Activated T-cell treated with anti-CD3 and anti-CD28 coated beads, Interleukin-2, amount 50 U/mL, for 72 hours (primary cell): ENCODE measurements at places on chromosomes 4 and X. TPM values are rescaled to one million over a fixed set of nuclear protein-coding genes. Genes with fewer than 3 reads are reported as not detected.

GRCh38 chrX:103792916-103793544 is 16.4 kb downstream of the PLP1 start:
- H3K27ac ChIP-seq: no peak overlapping the region
- DNase-seq: no peak
- no peak overlapping the region for H3K4me3 ChIP-seq
- H3K36me3 ChIP-seq: no peaks in the 10 kb centered on the region

DNA sequence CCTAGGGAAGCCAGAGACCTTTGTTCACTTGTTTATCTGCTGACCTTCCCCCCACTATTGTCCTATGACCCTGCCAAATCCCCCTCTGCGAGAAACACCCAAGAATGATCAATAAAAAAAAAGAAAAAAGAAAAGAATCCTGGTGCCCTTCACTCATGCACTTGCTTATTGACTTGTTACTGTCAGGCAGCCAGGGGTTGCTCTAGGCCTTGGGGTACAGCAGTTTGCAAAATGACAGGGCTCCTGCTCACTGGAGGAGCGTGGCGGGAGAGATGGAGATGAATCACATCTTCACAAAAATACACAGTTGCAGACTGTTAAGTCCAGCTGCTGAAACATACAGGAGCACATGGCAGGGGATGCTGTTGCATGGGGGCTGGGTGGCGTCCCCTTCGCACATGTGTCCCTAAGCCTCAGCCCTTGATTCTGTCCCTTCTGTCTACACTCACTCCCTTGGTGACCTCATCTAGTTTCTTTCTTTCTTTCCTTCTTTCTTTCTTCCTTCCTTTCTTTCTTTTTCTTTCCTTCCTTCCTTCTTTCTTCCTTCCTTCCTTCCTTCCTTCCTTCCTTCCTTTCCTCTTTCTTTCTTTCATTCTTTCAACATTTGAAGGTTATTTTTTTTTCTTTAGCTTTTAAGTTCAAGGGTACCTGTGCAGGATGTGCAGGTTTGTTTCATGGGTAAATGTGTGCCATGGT is 16.9 kb upstream of the TMEM271 start:
- H3K4me3 ChIP-seq: no peak overlapping the region
- H3K4me1 ChIP-seq: no peaks in the 10 kb centered on the region
- H3K27ac ChIP-seq: no peak overlapping the region
- peaks cover 4% of the 10 kb centered on the region for H3K36me3 ChIP-seq

- peaks cover 16% of the 10 kb centered on the region for H3K27me3 ChIP-seq
- H3K36me3 ChIP-seq: no peaks in the 10 kb centered on the region
- no peaks in the 10 kb centered on the region for H3K4me1 ChIP-seq
- no peak for DNase-seq
- H3K27ac ChIP-seq: no peak overlapping the region
These were observed 53.4 kb upstream of the ZCCHC13 start for GRCh38 chrX:74250574-74250973.

GRCh38 chrX:18873189-18873791 is 110.6 kb downstream of the PHKA2 start:
- no peak for DNase-seq
- H3K4me1 ChIP-seq: peaks cover 10% of the 10 kb centered on the region
- no peaks in the 10 kb centered on the region for H3K36me3 ChIP-seq
- peak overlapping the region; percentile 40 for H3K4me3 ChIP-seq

GRCh38 chrX:10404436-10404835 is 215.9 kb downstream of the MID1 start:
- H3K36me3 ChIP-seq: peaks cover 1% of the 10 kb centered on the region
- DNase-seq: no peak
- no peak overlapping the region for H3K4me3 ChIP-seq
- no peaks in the 10 kb centered on the region for H3K27me3 ChIP-seq
- no peak overlapping the region for H3K27ac ChIP-seq

DNA sequence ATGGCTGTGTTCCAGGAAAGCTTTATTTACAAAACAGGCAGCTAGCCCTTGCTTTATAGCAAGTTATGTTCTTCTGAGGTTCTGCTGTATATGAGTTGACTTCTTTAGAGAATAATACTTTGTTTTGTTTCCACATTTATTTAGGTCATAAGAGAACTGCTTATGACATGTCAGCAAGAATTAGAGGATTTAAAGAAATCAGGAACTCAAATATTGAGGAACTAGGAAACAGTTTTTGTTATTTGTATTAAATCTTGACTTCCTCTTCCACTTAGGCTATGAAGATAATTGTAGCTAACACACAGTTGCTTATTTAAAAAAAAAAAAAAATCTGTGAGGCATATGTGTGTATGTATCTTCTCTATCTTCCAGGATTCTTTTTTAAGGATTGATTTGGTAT is 14.3 kb downstream of the ZRSR2 start:
- H3K27ac ChIP-seq: peak overlapping the region; percentile 81
- DNase-seq: no peak
- H3K4me3 ChIP-seq: no peak overlapping the region
- no peaks in the 10 kb centered on the region for H3K36me3 ChIP-seq

GRCh38 chr4:36772154-36772516 is 472.4 kb upstream of the NWD2 start:
- no peaks in the 10 kb centered on the region for H3K27me3 ChIP-seq
- peaks cover 8% of the 10 kb centered on the region for H3K4me1 ChIP-seq
- peak overlapping the region; percentile 2 for H3K4me3 ChIP-seq
- no peaks in the 10 kb centered on the region for H3K36me3 ChIP-seq
- H3K27ac ChIP-seq: peak overlapping the region; percentile 10

DNA sequence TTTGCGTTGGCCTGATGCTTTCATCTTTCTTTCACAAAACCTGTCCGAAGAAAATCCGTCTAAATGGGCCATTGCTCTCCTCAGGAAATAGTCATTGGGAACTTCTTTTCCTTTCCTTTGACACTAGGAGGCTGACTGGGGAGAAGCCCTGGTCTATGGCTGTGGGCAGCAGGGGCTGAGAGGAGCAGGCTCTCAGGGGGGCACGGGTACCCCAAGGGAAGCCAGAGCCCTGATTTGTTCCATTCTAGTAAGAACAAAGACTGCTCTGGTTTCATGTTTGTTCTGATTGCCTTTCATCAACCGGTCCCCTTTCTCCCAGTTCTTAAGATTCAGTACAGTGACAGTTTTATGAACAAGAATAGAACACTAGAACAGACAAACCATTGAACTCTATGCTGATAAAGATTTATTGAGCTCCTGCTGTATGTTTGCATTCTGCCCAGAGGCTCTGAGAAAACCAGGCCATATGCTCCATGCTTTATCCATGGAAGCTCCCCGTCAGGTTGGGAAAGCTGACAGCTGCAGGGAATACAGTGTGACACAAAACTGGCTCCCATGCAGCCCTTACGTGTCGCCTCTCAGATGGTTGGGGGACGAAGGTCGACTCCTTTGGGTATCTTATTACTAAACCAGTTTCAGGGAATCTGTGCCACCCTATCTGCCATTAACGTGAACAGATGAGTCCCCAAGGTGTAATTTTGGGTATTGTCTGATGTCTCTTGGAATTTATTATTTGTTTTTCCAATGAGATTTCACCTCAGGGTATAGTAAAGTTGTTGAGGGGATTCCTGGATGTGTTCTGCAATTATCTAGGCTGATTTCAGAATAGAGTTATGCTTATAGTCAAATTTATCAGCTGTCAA is 72.4 kb upstream of the MSANTD1 start:
- no peak overlapping the region for H3K27ac ChIP-seq
- H3K4me3 ChIP-seq: no peak overlapping the region
- DNase-seq: no peak

DNA sequence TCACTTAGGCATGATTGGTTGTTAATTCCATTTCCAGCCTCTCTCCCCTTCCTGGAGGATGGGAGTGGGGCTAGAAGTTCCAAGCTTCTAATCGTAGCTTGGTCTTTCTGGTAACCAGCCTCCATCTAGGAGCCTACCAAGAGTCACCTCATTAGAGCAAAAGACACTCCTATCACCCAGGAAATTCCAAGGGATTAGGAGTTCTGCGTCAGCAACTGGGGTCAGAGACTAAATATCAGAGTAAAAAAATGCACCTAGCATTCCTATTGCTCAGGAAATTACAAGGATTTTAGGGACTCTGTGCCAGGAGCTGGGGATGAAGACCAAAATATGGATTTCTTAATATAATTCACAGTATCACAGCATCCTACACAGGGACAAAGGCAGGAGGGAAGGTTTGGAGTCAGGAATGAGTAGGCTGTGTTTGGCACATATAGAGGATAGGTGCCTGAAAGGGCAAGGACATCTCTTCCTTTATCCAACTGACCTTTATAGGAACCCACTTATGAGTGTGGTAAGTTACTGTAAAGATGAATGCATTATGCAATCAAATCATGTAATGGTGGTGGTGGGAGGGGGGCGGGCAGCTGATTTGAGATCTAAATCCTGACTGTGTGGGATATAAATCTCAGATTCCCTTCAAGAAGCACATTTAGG is 30.5 kb upstream of the LIMCH1 start:
- no peaks in the 10 kb centered on the region for H3K27me3 ChIP-seq
- DNase-seq: no peak
- H3K4me3 ChIP-seq: no peak overlapping the region
- no peak overlapping the region for H3K27ac ChIP-seq

GRCh38 chr4:48064349-48064748 is 47.8 kb downstream of the NIPAL1 start:
- H3K4me3 ChIP-seq: no peak overlapping the region
- H3K27me3 ChIP-seq: no peaks in the 10 kb centered on the region
- peak; percentile 50 for DNase-seq
- H3K4me1 ChIP-seq: peaks cover 46% of the 10 kb centered on the region

DNA sequence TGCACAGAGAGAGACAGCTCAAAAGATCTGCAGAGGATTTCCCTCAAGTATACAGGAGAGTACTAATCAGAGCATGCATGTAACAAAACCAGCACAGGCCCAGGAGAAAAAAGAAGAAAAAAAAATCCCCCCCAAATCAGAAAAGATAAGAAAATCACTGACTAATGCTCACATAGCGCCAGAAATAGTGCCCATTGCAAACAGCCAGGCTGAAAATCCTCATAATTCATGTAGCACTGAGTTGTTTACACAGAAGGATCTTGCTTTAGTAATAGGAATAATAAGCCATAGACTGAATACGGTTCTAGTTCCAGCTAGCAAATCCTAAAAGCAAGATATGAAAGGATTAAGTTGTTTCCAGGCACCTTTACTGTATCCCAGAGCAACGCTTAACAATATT is 51.8 kb upstream of the MAGEC2 start:
- no peaks in the 10 kb centered on the region for H3K36me3 ChIP-seq
- H3K27ac ChIP-seq: no peak overlapping the region
- DNase-seq: no peak
- H3K4me1 ChIP-seq: no peaks in the 10 kb centered on the region
- H3K4me3 ChIP-seq: no peak overlapping the region
- no peaks in the 10 kb centered on the region for H3K27me3 ChIP-seq

DNA sequence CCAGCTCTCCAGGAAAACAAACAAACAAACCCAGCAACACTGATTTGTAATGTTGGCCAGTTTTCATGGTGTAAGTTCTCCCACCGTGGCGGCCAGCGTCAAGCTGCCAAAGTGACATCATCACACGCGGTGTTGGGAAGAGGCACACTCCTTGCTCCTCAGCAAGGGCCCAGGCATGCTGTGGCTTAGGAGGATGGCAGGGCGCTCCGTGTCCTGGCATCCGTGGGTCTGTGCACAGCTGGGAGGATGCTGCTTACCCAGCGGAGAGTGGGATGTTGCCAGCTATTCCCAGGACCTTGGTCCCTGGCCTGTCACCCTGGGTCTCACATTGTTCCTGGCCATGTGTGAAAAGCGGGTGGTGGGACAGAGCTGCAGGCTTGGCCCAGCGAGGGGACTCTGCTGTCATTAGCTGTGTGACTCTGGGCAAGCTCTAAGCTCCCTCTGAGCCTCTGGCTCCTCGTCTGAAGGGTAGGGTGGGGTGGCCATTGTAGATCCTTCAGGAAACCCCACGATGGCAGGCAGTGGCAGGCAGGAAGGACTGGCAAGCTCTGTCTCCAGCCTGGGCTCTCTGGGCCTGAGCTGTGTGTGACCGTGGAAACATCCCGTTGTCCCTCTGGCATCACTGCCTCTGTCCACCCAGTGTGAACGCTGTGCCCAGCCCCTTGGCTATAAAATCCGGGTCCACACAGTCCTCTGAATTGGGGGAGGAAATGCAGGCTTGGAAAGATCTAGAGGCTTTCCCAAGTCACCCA is 10.8 kb downstream of the PSAPL1 start:
- no peaks in the 10 kb centered on the region for H3K36me3 ChIP-seq
- DNase-seq: no peak
- H3K4me1 ChIP-seq: no peaks in the 10 kb centered on the region
- no peaks in the 10 kb centered on the region for H3K27me3 ChIP-seq
- no peak overlapping the region for H3K4me3 ChIP-seq
- no peak overlapping the region for H3K27ac ChIP-seq

DNA sequence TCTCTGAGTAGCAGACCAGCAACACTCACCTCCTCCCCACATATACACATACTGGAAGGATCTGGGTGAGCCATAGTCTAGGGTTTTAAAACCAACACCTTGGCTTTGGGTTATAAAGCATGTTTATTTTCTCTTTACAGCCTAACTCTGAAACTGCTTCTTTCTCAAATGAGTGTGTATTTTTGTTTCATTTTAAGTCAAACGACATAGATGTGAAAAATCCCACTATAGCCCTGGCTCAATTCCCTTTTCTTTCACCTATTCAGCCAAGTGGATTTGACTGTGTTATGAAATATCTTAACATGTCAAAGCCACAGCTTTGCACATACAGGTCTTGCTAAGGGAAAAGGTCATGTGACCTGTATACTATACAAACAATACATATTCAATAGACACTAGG is 13.8 kb downstream of the NEXMIF start:
- no peak overlapping the region for H3K27ac ChIP-seq
- no peak for DNase-seq
- H3K4me3 ChIP-seq: no peak overlapping the region
- H3K4me1 ChIP-seq: no peaks in the 10 kb centered on the region

- no peak overlapping the region for H3K4me3 ChIP-seq
- H3K27me3 ChIP-seq: peaks cover 24% of the 10 kb centered on the region
- no peaks in the 10 kb centered on the region for H3K4me1 ChIP-seq
- no peak overlapping the region for H3K27ac ChIP-seq
- H3K36me3 ChIP-seq: no peaks in the 10 kb centered on the region
These were observed 226.7 kb upstream of the PRKX start for GRCh38 chrX:3940000-3940610.

DNA sequence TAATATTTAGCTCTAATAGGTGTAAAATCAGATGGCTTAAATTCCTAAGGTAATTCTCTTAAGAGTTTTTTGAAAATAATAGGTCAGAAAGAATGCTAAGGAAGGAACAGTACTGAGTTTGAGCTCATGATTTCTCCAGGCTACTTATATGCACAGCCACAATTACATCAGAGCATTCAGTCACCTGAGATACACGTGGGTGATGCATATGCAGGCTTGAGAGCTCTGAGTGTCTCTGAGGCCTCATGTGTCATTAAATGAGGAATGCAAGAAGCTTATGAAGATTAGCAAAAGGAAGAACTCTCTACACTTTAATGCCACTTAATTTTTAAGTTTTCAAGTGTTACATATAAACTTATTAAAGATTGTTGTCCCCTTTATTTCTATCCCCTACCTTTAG is 124.0 kb upstream of the STIM2 start:
- H3K4me1 ChIP-seq: peaks cover 2% of the 10 kb centered on the region
- H3K27ac ChIP-seq: no peak overlapping the region
- H3K36me3 ChIP-seq: no peaks in the 10 kb centered on the region
- H3K4me3 ChIP-seq: no peak overlapping the region
- no peak for DNase-seq
- no peaks in the 10 kb centered on the region for H3K27me3 ChIP-seq

GRCh38 chrX:15207384-15207783 is 62.5 kb downstream of the ASB9 start:
- peaks cover 34% of the 10 kb centered on the region for H3K27me3 ChIP-seq
- peaks cover 5% of the 10 kb centered on the region for H3K36me3 ChIP-seq
- peaks cover 39% of the 10 kb centered on the region for H3K4me1 ChIP-seq
- no peak overlapping the region for H3K27ac ChIP-seq

WDR44 gene
- 12.2 TPM for total RNA-seq

C4orf17 gene
- total RNA-seq: not detected

DCAF12L1 gene
- total RNA-seq: not detected

LANCL3 gene
- total RNA-seq: 0.02 TPM

HTT gene
- total RNA-seq: 88.0 TPM

TCEAL5 gene
- total RNA-seq: not detected

MAGEA1 gene
- not detected for total RNA-seq

RENBP gene
- total RNA-seq: 13.9 TPM
